ENCODE measurements at places on chromosomes 4 and X.

GRCh38 chr4:14254252-14254651, 626.7 kb upstream of the BOD1L1 start:
- DNase-seq: no peak

DNA sequence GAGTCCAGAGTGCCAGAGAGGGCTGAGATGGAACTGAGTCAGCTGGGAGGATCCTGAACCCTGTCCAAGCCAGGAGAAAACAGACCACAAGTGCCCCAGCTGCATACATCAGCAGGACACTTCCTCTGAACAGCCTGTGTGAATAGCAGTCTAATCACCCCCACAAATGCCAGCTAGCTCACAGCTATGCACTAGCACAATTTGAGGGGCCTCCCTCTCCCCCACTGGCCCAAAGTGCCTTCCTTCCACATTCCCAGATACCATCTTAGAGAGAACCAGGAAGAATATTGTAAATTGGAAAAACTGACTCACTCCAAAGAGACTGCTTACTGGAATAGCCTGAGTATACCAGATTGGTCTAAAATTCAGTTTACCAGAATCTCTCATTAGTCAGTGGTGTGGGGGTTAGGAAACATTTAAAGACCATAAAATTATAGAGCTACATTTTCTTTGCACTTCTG, 292.6 kb upstream of the KLF3 start:
- no peak for DNase-seq

DNA sequence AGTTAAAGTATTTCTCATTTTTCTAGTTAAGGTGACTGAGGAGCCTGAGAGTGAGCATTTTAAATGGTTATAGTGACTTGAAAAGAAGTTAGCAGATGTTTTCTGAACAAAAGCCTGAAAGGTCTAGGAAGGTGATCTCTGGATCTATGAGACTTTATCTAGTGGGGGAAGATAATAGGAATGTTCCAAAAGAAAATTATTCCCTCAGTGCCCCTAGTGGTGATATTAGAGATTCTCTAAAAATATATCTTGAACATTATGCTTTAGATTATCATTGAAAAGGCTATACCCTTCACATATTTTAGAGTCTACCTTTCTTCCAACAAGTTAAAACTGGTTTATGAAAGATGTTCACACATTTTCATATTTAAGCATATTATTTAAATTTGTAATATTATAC, 69.0 kb upstream of the SPANXN1 start:
- no peak for DNase-seq

DNA sequence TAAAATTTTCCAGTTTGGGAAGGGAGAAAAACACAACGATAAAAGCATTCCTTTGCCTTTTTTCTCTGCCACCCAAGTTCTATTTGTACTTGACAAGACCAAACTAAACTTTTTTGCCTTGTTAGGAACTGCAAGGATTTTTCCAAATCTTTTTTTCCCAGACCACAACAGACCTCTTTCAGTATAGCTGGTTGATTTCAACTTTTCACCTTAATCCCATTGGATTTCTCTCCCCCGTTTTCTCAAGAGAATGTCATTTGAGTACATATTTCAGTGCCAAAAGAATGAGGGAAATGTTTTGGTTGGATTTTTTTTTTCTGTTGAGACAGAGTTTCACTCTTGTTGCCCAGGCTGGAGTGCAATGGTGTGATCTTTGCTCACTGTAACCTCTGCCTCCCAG, 18.5 kb upstream of the SGMS2 start:
- DNase-seq: no peak

GRCh38 chr4:100929135-100929534, 411.3 kb upstream of the EMCN start:
- DNase-seq: no peak

GRCh38 chr4:175166020-175166419, 247.9 kb downstream of the ADAM29 start:
- DNase-seq: no peak

DNA sequence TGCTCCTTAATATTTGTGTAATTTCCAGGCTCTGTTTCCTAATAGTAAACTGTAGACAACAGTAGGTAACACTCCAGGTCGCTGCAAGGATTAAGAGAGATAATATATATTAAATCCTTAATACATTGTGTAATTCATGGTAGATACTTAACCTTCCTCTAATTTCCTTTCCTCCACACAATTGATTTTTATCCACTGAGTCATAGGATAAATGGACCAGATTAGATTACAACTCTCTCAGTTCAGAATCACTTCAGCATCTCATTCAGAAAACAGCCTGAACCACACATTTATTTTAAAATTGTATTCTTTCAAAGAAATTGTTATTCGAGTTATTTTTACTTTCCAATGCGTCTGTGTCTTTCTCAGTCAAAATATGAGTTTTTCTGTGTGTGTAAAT, 17.1 kb downstream of the GK2 start:
- DNase-seq: no peak

DNA sequence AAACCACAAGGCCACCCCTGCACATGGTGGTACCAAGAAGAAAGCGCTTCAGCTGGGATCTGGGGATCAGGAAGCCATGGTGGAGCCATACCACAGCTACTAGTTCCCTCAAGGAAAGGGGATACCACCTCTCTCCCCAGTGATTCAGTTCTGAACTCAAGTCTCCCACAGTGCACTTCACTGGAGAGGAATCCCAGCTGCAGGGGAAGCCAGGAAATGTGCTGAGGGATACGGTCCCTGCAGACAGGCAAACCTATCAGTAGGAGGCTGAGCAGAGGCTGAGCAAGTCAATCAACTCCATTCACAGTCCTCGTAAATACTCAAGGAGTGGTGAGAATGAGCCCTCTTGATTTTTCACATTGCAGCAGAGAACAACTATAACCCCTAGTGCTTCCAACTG, 11.0 kb downstream of the TMEM192 start:
- no peak for DNase-seq

- DNase-seq: no peak
Measured at GRCh38 chr4:159855731-159856130, 752.9 kb downstream of the RAPGEF2 start.

- no peak for DNase-seq
Measured at GRCh38 chr4:184438375-184438774, 36.0 kb downstream of the IRF2 start.

DNA sequence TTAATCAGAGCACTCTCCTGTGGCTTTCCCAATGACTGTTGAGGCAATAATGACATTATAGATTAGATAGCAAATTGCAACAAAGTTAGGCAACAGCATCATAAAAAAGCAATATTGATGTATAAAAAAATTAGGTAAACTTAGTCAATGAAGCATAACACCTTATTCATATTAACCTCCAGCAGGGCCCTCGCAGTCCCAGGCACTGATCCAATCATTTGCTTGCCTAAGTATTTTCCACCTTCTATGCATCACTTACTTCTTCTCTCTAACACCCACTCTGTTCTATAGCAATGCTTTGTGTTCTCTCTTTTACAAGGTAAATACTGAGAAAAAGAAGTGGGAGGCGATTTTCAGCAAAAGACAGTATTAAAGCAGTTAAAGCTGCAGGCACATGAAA, 833.5 kb upstream of the ADGRL3 start:
- DNase-seq: no peak

DNA sequence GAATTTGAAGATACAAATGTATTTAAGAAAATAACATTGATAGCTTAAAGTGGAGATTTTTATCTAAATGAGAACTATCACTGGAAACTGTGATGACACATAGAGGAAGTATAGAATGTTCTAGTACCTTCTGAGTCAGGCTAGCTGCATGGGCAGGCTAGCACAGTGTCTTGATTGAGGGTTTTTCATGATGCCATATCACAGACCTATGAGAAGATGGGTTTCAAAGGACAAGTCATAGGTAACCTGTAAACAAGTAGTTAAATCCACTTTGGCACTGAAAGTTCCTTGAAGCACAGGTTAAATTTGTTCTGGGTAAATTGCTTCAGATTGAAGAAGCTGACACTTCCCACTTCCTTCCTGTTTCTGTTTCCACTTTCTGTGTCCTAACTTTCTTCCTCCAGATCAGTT, 48.2 kb upstream of the CDKN2AIP start:
- DNase-seq: no peak

DNA sequence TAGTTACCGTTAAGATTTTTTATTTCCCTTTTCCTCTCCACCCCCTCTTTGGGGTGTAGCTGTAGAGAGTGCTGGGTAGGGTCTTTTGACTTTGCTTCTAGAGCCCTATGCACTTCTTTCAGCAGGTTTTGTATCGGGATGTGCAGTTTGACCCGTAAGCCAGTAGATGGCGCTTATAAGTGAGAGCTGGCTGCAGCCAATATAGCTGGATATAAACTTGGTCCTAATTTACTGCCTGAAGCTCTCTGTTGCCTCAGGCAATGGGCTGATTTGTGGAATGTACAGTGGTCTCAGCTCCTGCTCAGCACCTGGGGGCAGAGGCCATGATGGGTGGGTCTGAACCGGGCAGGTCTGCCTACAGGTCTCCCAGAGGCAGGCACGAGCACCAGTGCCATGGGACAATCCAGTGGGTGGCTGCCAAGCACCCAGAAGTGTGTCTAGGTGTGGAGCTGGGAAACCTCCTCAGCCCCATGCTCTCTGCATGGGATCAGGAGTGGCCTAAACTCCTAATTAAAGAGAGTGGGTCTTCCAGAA, 146.5 kb downstream of the SPANXN1 start:
- DNase-seq: no peak

- peak; percentile 11 for DNase-seq
Measured at GRCh38 chrX:17944833-17945497, 83.9 kb upstream of the RAI2 start.

DNA sequence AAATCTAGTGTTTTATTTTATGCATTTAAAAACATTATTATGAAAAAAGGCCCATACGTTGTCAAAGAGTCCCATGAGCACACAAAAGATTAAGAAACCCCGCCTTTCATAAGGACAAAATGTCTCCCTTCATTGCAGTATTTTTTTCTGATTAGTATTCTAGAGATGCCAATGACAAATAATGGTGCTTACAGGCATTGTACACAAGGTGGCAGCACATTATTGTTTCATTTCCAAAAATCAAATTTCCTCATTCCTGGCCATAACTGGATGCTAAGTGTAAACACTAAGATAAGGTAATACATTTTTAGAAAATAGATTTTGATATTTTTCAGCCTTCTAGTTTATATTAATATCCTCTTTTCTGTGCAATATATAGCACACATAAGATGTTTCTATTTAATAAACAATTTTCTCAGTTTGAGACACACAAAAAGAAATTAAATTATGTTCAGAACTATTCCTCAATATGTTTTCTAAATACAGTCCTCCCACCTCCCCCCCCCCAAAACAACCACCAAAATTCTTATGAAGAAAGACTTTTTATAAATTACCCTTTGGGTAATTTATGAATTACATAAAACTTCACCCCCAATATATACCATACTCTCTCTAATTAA, 47.7 kb downstream of the TIGD2 start:
- no peak for DNase-seq

GRCh38 chr4:102586644-102587021, 85.5 kb downstream of the NFKB1 start:
- peak; percentile 45 for DNase-seq

GRCh38 chrX:19678941-19679340, 163.6 kb upstream of the MAP3K15 start:
- peak; percentile 56 for DNase-seq

- DNase-seq: no peak
Measured at GRCh38 chrX:499870-500364, 113.2 kb upstream of the PPP2R3B start.
